ENCODE measurements at places on chromosomes 2 and 18.
A peak's percentile ranks its signal among the peaks of the same experiment; 100 is the strongest.

DNA sequence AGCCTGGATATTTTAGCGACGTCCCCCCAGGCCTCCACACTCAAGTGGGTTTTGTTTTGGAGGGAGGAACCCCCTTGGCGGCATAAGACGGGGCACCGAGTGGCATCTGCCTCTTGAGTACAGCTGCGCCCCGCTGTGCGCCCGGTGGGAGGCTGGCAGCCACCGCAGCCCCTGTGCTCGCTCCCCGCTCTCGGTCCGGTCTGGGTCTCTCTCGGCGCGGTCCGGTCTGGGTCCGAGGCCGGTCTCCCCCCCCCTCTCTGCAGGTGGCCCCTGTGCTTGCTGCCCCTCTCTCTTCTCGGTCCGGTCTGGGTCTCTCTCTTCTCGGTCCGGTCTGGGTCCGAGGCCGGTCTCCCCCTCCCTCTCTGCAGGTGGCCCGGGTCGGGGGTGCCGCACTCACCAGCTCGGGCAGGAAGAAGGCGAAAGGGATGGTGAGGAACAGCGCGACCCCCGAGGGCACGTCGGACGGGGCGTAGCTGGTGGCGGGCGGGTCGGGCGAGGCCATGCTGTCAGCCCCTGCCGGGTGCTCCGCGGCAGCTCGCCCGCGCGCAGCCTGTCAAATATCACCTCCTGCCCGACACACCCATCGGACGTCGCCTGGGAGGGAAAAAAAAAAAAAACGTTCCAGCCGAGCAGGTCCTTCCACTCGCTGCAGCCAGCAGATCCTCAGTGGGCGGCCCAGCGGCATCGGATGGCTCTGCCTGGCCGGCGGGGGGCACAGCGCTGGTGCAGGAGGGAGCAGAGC is at the start of gene MALL:
MALL (minus strand) TSS at position 532 of the 742 bp plus-strand sequence; CDS start at position 502, 30 bp downstream.
- no peak for DNase-seq

- DNase-seq = peak; percentile 74
Measured at GRCh38 chr2:197191177-197191939, 119.2 kb downstream of the ANKRD44 start.

DNA sequence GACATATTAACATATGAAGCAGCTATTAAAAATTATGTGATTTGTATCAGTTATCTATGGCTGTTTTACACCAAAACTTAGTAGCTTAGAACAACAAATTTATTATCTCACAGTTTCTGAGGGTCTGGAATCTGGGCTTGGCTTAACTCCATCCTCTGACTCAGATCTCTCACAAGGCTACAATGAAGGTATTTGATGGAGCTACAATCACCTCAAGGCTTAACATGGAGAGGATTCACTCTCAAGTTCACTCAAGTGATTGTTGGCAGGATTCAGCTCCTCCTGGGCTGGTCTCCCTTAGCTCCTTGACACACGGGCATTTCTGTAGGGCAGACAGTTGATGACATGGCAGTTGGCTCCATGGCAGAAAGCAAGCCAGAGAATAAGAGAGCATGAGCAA is 133.0 kb upstream of the SLC14A2 start:
- DNase-seq = no peak

GRCh38 chr18:63259567-63260379 is 59.8 kb downstream of the BCL2 start:
- DNase-seq = no peak

DNA sequence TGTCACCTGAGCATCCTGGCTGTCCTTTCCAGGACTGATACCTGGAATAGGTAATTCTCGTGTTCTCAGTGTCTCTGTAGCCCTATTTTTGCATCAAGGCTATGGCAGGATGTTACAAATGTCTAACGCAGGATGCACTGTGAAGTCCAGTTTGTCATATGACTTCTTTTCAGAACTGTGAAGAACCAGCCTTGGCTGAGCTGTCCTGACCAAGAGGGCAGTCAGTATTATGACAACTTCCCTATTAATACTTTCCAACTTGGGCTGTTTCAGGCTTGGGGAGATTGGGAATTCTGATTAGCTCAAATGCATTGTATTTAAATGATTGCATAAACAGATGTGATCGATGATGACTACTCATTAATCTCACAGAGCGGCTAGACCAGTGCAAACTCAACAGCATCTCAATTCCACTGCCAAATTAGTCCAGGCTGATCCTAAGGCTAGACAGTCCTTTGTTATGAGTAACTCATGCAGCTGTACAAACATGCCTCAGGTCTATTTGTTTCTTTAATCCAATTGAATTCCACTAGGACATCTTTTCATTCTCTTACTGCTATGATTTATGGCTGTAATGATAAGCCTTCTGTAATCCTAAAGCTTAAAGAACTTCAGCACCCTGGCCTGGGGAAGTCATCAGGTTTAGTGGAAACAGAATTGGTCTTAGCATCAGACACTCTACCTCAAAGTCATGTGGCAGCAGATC is 331.6 kb downstream of the KCNS3 start:
- no peak for DNase-seq

DNA sequence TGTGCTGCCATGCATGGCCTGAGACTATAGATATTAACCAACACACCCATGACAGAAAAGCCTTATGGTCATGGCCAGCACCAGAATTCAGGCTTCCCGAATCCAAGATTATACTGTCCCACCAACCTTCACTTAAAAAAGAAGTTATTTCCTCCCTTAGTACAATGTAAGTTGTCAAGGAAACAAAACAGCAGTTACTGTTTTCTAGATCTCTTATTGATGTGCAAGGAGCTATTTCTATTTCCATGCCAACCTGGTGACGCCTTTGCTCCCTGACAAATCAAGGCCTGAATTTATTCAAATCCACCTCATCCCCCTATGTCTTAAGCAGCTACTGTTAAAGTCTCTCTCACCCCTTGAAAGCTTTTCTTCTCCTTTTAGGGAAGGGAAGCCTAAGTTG is 249.3 kb downstream of the ZNF521 start:
- DNase-seq = peak; percentile 37

DNA sequence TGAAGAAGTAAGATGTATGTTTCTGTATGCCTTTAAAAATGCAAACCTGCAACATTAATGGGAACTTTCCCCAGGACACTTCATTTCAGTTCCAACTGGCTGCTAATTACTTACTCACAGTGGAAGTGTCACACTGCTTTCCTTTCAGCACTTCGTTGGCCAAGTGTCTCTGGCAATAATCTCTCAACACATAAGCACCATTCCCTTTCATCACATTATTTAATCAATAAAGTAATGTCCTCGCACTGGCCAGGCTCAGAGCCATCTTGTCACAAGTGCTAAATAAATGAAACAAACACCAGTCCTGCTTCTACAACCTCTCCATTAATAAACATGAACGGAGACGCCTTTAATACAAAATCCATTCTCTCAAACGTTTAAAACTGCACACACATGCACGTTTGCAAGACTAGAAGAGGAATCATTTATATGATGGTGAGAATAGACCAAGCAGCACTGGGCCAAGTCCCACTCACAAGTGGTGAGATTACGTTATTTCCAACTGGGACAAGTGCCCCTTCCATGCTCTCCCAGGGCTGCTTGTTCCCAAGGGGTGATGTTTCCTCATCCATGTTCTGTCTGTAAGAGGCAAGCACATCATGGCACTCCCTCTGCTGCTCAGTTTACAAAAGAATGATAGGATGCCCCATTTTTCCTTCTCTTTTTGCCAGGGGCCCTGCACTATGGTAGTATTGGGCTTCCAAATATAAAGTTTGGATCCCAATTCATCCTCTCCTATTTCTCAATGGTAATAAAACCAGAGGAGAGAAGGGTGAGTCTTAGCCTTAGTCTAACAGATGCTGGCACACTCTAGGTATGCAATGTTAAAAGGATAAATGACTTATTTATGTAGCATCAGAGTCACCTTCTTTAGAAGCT is 56.8 kb upstream of the ETAA1 start:
- DNase-seq = no peak

GRCh38 chr2:7190587-7191324 is 273.5 kb downstream of the RNF144A start:
- DNase-seq = no peak

GRCh38 chr2:142857256-142858164 is 20.0 kb upstream of the KYNU start:
- no peak for DNase-seq

DNA sequence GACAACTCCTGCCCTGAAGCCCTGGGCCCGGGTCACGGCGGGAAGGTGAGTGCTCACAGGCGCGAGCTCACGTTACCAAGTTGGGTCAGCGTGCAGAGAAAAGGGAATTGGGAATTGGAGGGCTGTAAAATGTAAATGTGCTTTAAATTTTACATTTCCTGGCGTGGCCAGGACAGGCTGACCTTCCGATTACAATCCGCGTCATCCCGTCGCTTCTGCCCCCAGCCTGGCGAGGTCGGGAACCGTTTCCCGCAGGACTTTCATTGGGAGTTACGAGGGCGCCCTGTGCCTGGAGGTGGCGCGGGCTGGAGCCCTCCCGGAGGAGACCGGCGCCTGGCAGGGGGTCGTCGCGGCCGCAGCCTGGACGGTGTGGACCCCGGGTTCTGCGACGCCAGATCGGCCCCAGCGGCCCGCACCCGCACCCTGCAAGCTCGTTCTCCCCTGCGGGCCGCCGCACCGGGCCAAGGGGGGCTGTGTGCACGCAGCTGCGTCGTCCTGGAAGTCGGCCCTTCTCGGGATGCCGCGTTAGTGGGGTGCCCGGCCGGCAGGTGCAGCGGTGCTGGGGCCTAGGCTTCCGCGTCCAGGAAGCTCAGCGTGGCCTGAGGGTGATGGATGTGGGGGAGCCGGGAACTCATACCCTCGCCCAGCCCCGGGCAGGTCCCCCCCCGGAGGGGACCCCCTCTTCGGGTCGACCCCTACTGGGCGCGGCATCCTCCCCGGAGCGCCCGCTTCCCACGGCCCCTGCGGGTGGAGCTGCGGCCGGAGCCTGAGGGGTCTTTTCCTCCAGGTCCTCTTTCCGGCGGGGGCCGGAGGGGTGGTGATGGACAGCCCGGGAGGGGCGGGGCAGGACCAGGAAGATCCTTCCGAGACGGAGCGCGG is 63.9 kb downstream of the LRRFIP1 start:
- DNase-seq = peak; percentile 29

DNA sequence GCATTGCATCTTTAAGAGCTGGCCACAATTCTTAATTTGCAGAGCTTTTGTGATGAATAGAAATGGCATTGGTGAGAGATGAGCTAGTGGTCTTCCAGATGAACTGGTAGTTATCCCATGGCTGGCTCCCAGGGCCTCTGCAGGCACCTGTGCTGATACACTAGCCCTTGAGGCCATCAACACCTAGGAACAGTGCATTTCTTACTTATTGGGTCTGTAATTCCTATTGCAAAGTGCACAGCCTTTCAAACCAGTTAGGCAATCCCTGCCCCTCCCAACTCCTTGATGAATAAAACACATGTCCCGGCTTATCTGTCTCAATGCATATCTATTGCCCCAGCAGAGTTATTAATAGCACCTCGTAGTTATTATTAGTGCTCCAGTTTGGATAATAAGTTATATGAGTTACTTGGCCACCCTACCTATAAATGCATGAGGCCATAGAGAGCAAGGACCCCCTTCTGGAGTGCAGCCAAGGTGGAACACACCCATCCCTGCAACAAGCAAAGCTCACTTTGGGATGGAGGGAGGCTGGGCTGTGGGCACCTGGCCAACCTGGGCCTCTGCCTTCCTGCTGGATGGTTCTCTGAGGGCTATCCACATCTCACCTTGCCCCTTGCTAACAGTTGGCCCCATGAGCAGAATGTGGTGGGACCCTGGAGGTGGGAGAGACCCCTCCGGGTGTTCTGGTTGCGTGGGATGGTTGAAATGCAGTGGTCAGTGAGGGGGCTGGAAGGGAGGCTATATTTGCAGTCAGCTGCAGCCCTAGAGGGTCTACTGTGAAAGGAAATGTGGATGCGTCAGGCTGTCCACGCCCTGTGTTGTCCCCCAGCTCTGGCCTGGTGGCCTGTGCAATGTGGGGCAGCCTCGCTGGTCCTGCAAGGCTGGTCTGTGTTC is 455.9 kb upstream of the HS6ST1 start:
- no peak for DNase-seq

DNA sequence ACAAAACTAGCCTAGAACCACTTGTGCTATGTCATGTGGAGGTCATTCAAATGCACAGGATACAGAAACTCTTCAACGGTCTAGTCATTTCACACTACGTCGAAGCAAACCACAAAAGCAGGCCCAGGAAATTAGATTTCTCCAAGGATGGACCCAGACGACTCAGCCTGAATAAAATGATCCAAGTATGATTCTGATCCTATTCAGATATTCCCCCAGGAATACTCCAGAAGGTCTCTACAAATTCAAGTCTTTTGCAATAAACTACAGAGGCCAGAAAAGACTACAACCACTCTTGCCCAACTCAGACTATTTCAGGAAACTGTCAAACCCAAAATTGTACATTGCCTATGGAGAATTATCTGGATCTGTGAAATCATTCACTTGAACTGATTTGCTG is 422.5 kb downstream of the METTL4 start:
- no peak for DNase-seq
